Renal pelvis (tissue), 12 donors: ENCODE measurements at places on chromosomes 11 and 22. TPM values are rescaled to one million over a fixed set of nuclear protein-coding genes. Genes with fewer than 3 reads are reported as not detected.

Gene SLC22A9
- polyA plus RNA-seq, result not detected

Gene CD3D
- not detected for polyA plus RNA-seq

Gene DGAT2
- polyA plus RNA-seq, result 5.0 TPM

Gene THRSP
- polyA plus RNA-seq, result 0.33 TPM

Gene DNAJB13
- 5.4 TPM for polyA plus RNA-seq

Gene CHST1
- 10.9 TPM for polyA plus RNA-seq

Gene NADSYN1
- 59.6 TPM for polyA plus RNA-seq

Gene CACNA1I
- 0.09 TPM for polyA plus RNA-seq

Gene OR51I1
- not detected for polyA plus RNA-seq

Gene CAT
- polyA plus RNA-seq, result 174 TPM

Gene PYGM
- polyA plus RNA-seq, result 2.4 TPM

Gene AIFM3
- 1.5 TPM for polyA plus RNA-seq

Gene APOA1
- 121 TPM for polyA plus RNA-seq

Gene SMTNL1
- 0.37 TPM for polyA plus RNA-seq

Gene MRPL49
- 63.2 TPM for polyA plus RNA-seq

Gene CHRM4
- polyA plus RNA-seq, result 0.34 TPM

Gene NOX4
- 42.0 TPM for polyA plus RNA-seq
